ENCODE measurements at places on chromosomes 6 and 20. TPM values are rescaled to one million over a fixed set of nuclear protein-coding genes. Genes with fewer than 3 reads are reported as not detected.

- DNase-seq = peak; percentile 54
Measured at GRCh38 chr6:129490521-129491255, 219.3 kb downstream of the ARHGAP18 start.

- no peak for DNase-seq
Measured at GRCh38 chr6:169494038-169494437, 207.8 kb downstream of the WDR27 start.

- no peak for DNase-seq
Measured at GRCh38 chr6:44074813-44075646, 52.2 kb downstream of the MRPL14 start.

DNA sequence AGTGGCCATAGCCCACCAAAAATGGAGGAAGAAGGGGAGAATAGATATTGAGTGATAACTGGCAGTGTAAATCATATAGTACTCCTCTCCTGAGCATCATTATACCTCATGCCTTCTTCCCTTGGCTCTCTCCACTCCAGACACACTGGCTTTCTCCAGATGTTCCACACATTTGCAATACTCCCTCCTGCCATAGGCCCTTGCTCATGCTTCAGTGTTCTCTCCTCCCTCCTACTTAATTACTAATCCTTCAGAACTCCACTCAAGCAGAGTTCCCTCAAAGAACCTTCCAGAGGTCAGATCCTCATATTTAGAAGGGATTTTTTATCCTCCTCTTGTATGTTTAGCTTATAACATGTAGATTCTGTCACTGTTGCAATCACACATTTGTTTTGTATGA, 279.5 kb upstream of the SUPT3H start:
- no peak for DNase-seq

Gene TRIM31
- 0.80 TPM for polyA plus RNA-seq

Gene PRRT1
- polyA plus RNA-seq = 14.7 TPM

DNA sequence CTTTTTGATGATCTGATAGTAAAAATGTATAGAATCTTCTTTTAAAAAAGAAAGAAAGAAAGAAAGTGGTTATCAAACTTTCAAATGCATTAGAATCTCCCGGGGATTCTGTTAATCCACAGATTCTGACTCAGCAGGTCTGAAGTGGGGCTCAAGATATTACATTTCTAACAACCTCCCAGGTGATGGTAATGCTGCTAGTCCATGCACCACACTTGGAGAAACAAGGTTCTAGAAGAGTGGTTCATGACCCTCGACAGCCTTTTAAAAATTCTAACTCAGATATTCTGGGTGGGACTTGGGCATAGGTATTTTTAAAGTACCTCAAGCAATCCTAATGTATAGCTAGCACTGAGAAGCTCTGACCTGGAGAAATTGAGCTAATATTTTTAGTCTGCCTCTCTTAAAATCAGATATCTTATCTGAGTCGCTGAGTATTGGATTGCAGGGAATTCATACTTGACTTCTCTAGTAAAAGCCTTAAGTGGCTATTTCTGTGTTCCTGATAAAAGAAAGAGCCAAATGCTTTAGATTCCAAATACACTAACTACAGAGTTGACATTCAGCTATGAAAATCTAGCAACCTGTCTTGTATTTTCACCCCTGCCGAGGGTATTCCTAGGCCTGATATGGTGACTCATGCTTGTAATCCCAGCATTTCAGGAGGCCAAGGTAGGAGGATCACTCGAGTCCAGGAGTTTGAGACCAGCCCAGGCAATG, 252.4 kb downstream of the PHACTR1 start:
- DNase-seq = no peak

- no peak for DNase-seq
Measured at GRCh38 chr6:168373389-168373788, 53.8 kb upstream of the DACT2 start.

DNA sequence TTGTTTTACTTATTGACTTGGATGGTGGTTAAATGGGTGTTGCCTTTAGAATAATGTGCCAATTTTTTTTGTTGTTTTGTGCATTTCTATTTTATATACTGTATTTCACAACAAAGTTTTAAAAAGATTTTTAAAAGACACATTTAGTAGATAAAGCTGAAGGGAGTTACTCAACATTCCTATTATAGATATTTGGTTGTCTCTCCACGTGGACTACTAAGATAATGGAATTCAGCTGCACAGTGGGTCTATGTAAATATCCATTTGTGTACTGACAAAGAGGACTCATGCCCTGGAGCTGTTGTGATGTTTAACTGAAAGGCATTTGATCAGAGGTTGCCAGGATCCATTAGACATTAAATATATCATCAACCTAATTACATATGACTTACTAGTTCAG, 23.2 kb upstream of the FAM135A start:
- DNase-seq = no peak

Gene JARID2
- polyA plus RNA-seq = 5.3 TPM

Gene SLC29A1
- 108 TPM for polyA plus RNA-seq

Gene TXLNB
- 1.1 TPM for polyA plus RNA-seq

- peak; percentile 12 for DNase-seq
Measured at GRCh38 chr6:44049163-44049988, 77.9 kb downstream of the MRPL14 start.

- DNase-seq = no peak
Measured at GRCh38 chr6:91534614-91535013, 947.7 kb upstream of the MAP3K7 start.

Gene DSE
- polyA plus RNA-seq = 7.7 TPM

Gene TFB1M
- polyA plus RNA-seq = 17.4 TPM

Gene CLPSL2
- not detected for polyA plus RNA-seq

DNA sequence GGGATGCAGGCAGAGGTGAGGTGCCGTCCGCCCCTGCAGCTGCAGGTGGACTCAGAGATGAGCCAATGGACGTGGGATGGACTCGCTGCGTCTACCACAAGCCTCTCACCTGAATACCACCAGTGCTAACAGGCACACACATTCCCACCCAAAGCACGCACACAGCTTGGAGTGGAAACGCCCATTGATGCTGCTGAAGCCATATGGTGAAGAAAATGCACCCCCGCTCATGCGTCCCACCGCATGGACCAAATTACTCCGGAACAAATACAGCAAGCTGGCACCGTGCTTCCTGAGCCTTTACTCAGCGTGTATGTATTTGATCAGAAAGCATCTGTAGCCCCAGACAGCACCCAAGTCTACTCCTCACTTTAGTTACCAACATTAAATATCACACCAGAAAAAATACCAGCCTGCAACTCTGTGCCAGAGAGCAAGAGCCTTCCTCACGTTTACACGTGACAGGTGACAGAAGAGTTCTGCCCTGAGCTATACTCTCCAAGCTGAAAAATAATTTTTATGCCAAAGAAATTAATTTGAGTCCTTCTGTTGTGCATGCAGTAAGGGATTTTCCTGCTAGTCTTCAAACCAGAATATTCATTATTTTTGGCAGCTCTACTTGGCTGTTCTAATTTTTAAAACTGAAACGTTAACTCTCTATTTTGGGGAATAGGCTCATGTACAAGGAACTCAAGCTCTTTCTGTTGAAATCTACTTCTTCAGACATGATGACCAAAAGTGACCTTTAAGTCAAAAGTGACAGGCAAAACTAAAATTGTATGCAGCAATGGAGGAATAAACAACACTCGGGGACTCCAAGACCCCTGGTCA, 58.2 kb upstream of the SYNDIG1 start:
- no peak for DNase-seq

Gene TMEM151B
- polyA plus RNA-seq = 3.9 TPM

DNA sequence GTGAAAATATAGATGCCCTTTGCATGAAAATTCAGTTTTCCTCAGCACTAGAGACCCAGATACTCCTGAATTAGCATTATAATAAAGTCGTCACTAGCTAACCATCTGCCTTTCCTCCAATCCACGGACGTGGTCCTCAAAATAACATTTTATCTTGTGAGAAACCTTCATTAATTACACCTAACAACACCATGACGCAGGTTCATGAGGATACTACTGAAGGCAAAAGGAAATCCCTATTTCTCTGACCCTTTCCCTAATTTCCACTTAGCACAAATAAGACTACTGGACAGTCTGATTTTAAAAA, 1.3 kb upstream of the PNISR start:
- DNase-seq = no peak

DNA sequence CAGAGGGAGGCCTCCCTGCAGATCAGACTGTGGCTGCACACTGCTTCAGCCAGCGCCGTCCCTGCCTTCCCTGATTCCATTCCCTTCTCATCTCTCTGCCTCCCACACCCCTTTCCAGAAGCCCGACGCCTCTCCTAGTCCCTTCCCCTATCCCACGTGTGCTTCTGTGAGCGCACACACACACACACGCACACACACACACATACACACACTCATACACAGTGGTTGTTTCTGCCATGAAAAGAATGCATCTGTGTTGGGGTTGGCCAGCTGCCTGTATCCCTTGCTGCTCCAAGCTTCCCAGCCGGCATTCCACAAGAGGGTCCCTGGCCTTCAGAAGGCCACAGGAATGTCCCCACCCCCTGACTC, 51.7 kb downstream of the MOCS1 start:
- peak; percentile 72 for DNase-seq

- no peak for DNase-seq
Measured at GRCh38 chr6:134937426-134937825, 12.5 kb downstream of the ALDH8A1 start.

Gene MAPK13
- polyA plus RNA-seq = 56.7 TPM

GRCh38 chr20:32902456-32903420, 44.0 kb downstream of the EFCAB8 start:
- peak; percentile 49 for DNase-seq

DNA sequence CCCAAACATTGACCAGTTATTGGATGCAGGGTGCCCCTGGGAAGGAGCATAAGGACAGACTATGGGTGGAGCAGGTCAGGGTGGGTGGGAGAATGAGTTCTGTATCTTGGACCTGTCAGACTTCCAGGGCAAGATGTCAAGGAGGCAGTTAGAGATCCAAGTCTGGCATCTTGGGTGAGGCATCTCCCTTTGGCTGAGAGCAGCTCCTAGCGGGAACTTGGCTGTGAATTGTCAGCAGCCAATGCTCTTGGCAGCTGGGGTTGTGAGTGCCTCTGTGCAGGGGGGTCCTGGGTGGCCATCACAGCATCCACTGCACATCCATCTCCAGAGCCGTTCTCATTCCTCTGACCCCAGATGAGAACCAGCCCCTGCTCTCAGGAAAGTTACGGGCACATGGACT, 117.0 kb upstream of the MYL9 start:
- no peak for DNase-seq

DNA sequence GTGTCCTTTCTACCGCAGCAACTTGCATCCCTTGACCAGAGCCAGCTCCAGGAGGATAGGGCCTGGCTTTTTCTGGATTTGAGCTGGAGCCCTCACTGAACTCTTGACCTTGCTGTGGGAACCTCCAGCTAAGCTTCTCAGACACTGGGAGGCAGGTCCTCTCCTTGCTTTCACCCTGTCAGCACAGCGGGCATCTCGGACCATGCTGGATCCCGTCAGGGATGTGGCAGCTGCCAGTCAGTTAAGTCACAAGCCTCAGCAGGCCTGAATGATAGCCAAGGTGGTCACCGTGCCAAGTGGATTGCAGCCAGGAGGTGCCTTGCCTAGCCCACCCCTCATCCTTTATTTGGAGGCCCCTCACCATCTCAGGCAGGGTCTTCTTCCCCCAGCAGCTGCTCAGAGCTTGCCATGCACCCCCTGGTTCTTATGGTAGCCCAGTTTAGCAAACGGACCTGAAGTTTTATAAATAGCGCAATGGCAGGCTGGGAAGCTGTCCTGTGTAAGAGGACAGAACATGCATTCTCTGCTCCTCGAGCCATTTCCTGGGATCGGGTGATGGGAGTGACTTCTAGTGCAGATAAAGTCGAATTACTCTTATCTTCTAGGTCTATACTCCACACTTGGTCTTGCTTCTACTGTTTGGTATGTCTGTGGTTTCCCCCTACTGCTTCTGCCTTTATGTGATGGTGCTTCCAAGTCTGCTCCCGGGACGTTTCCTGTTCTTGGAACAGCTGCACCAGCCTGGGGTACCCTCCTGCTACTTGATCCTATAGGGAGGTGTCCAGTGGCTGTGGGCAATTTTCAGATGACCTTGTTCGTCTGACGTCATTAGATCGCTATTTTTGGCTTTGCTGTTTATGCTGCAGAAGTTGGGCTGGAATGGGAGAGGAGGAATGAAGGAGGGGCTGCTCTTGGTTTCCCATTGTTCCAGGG, 7.1 kb upstream of the MYLK2 start:
- DNase-seq = no peak

DNA sequence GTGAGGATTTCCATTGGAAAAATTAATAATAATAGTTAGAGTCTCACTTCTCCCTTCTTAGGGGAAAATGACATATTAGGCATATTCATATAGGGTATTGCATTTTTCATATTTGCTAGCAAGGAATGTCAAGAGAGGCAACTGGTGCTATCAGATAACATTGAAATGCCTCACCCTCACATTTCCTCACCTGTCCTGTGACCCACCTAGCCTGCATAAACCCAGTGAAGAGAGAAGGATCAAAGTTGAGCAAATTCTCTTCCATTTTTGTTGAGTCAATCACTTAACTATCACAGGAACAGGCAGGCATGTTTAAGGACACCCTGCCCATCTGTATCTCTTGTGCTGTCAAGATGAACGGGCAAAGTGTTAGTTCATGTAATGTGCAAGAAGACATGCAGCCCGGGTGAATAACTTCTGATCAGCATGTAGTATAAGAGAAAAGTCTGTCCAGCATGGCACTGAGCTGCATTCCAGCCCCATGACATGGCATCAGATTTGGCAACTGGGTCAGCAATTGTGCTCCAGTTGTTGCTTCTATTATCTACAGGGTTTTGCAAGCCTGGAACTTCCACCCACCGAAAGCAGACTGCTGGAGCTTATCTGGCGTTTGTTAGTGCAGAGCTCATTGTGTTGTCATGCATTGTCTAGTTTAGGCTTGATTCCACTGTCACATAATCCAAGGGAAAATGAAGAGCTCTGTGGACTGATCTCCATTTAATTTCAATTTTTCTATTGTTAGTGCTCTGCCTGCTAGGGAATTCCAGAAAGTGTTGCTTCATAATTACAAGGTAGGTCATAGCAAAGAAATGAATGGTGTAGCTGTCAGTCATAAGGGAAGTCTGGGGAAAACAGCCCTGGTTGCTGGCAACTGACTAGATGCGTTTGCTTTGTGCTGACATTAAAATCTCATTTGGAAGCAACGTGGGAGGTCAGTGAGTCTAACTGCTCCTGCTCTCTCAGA, 138.4 kb upstream of the TNFAIP3 start:
- DNase-seq = peak; percentile 86

Gene CLIC5
- polyA plus RNA-seq = 1.3 TPM

- no peak for DNase-seq
Measured at GRCh38 chr6:85971238-85971637, 328.6 kb upstream of the SYNCRIP start.

DNA sequence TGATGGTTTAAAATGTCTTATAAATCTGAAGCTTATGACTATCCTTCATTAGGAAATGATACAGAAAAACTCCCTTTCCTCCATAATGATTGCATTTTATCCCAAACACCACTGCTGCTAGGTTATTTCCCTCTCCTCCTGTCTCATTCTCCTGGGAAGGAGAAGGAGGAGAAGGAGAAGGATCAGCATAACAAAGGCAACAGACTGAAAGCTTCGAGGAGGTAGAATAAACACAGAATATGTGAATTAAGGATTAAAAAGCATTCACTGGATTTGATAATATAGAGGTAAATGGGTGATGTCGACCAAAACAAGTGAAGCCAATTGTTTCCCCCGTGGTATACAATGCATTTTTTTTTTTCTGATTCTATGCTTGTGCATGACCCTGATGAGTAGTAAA, 82.0 kb downstream of the WASF1 start:
- DNase-seq = no peak

Gene HLA-A
- 341 TPM for polyA plus RNA-seq

Gene SCGN
- polyA plus RNA-seq = 0.80 TPM

Gene SLCO4A1
- polyA plus RNA-seq = 20.7 TPM

- DNase-seq = no peak
Measured at GRCh38 chr6:148704400-148705246, 42.2 kb upstream of the UST start.

Data from adrenal gland (tissue), 19 donors.